ENCODE measurements at places on chromosomes 13 and 19.

- DNase-seq: no peak
Observed at GRCh38 chr19:13102416-13102665, 317 bp downstream of the LYL1 start.

- no peak for DNase-seq
Observed at GRCh38 chr19:35977446-35978222, 17.4 kb upstream of the SDHAF1 start.

DNA sequence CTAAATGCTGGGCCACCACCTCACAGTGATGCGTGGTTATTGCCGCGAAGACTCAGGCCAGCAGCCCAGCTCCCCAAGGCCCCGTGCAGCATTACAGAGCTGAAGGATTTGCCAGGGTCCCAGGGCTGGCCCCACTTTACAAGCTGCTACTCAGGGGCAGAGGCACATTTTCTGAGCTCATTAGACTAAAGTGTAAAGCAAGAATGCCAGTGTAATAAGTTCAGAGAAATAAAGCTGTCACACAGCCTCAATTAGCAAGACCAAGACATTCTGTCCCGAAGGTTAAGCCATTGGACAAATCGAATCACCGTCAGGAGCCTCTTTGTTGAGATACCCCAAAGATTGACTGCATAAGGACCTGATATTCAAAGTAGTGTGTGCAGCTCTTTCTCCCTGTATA, 428.4 kb downstream of the EFNB2 start:
- no peak for DNase-seq

DNA sequence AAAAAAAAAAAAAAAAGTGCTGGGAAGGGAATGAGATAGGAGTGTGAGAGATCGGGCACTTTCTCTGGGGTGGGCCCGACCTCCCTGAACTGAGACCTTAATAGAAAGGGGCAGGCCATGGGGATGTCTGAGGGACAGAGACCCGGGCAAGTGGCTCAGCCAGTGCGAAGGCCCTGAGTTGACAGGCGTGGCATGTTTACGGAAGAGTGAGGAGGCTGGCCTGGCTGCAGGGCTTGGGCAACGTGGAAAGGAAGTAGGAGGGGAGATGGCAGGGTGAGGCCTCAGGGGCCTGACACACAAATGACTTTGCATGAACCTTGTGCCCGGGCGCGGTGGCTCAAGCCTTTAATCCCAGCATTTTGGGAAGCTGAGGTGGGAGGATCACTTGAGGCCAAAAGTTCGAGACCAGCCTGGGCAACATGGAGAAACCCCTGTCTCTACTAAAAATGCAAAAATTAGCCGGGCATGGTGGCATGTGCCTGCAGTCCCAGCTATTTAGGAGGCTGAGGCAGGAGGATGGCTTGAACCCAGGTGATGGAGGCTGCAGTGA, 13.9 kb downstream of the FCHO1 start:
- no peak for DNase-seq

DNA sequence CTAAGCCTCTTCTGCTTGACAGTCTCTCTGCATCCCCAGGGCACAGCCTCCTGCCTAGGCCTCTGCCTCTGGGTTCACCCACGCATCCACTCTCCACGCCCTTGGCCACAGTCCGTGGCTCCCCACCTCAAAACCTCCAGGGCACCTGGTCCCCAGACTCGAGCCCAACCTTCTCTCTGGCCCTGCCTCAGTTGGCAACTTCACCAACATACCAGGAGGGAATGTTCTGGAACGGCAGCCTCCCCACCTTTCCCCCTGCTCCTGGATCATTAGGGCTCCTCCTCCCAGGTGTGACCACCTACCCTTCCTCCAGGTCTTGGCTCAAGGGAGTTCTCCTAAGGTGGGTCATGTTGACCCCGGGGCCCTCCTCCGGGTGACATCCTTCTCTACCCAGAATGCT, 69.1 kb downstream of the SOX1 start:
- no peak for DNase-seq

Measured in activated CD8-positive, alpha-beta memory T cell treated with anti-CD3 and anti-CD28 coated beads for 1 hour (primary cell).